Stimulated activated CD4-positive, alpha-beta T cell treated with anti-CD3 and anti-CD28 coated beads, Interleukin-15, amount 100 ng/mL, for 24 hours (primary cell): ENCODE measurements at places on chromosomes 3 and 15.

DNA sequence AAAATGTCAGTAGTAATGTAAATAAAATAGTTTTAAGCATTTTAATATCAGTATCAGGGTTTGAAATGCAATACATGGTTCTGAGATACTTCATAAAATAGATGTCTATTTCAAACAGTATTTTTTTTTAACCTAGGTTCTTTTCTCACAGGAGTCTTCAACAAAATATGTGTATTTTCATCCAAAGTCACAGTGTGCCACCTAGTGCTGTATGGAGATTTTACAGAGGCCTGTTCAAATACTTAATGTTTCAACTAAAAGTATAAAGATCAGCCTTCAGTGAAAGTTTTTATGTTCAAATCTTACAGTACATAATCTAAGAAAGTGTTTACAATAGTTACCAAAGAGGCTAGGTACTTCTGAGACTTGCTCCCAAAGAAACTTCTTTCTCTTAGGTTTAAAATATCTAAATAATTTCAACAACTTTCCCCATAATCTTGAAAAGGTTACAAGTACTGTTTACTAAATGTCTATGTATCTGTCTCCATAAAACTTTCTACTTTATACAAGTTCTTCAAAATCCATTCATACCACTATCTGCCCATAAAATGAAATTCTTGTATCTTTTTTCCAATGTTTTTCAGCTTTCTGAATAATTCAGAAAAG, 38.3 kb downstream of the SCAPER start:
- DNase-seq, result peak; percentile 14

DNA sequence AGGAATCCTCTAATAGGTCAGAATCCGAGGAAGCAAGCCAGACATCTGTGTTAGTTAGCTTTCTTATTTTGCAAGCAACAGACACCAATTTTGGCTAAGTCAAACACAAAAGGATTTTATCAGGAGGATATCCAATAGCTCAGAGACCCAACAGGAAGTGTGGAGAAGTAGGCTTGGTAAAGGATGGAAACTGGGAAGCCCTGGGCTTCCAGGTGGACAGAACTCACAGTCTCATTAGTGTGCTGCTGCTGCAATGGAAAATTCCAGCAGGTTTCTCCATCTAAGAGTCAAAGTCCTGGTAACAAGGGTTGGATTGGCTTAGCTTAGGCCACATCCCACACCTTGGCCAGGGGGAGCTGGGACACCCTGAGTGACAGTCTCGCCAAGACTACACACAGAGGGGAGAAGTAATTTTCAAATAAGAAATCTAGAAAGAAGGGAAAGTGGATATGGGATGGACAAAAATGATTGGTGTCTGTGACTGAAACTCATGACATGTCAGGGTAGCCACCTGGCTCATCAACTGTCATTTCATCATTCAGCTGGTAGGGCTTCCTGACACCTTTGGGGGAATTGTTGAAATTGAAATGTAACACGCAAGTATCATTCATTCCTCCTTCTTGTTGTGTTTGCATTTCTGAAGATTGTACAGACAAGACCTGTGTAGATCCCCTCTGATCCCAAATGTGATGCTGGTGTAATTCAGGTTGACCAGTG, 158.6 kb downstream of the THSD4 start:
- DNase-seq, result no peak

DNA sequence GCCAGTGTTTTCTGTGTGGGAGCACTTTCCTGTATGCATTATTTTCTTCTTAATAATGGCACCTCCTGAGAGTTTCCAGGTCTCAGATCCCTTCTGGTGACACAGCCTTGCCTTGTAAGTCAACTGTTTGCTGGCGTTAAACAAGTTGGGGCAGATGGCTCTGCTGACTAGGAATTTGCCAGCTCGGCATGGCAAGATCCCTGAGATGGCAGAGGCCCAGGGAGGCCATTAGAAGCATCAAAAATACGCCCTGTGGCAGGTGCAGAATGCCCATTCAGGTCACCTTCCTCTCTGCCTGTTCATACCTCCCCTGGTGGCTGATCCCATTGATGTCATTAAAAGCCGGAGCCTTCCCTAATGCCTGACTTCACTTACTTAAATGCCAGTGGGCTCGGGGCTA, 320.9 kb upstream of the CTDSPL start:
- DNase-seq, result no peak

- DNase-seq, result peak; percentile 44
Observed at GRCh38 chr15:90561344-90562244, 31.9 kb downstream of the CRTC3 start.

DNA sequence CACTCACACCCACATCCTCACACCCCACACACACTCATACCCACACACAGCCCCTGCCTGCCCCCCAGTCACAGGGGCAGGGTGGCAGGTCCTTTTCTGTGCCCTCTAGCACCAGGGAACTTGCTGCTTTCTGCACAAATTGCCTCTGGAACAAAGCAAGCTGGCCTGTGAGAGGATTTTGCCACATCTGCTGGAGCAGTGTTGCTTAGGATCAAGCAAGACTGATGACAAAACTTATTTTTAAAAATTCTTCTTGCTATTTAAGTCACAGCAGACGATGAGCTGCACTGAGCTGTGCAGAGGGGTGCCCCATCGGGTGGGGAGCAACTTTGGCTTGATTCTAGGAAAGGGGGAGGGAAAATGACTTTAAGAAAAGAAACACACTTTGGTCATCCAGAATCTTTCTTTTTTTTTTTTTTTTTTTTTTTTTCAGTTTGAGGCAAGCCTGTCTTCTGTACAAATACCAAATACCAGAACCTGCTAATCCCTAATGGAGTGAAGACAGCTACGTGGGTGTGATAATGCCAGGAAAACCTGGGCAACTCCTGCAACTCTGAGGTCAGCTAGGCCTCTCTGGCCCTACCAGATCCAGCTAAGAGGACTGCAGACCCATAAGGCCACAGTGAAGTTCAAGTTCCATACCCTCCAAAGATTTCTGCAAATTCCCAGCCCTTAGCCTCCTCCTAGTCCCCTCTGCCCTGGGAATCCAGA, 195.3 kb downstream of the ABHD5 start:
- DNase-seq, result no peak

GRCh38 chr3:158451405-158452055, 119.5 kb upstream of the MLF1 start:
- DNase-seq, result no peak
